A549 (cell line): ENCODE measurements at places on chromosomes 5 and 9. TPM values are rescaled to one million over a fixed set of nuclear protein-coding genes. Genes with fewer than 3 reads are reported as not detected.

- no peak for DNase-seq
These were observed 494.2 kb downstream of the ZNF608 start for GRCh38 chr5:124252191-124252638.

DNA sequence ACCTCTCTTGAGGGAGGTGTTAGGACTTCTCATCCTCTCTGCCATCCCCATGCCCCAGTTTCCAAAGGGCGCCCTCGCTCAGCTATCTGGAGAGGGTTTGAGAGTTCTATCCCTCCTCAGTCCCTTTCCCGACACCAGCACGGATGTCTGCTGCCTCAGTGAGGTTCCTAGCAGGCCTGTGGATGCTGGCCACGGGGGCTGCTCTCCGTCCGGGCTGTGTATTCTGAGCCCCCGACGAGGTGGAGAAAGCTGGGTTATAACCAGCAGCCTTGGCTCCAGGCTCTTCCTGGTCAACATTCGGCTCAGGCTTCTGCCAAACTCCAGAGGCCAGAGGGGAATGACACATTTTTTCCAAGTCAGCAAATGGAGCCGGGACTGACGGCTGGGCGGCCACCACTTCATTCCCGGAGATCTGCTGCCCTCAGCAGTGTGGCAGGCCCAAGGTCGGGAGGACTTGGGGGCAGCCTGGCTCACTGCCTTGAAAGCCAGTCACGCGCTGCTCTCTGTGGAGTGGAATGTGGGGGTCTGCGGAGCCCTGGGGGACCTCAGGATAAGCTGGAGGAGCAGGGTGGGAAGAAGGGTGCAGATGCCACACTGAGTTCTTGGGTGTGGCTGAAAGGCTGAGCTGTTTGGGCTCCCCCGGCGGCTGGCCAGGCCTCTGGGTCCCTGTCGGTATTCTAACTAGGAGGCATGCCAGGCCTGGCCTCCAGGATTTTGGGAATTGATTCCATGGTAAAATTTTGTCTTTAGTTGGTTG is 27.4 kb downstream of the PTPA start:
- DNase-seq, result no peak

GRCh38 chr5:59489551-59489950 is 404.0 kb downstream of the PDE4D start:
- DNase-seq, result no peak

Gene IL3
- not detected in 3 replicates for polyA plus RNA-seq

DNA sequence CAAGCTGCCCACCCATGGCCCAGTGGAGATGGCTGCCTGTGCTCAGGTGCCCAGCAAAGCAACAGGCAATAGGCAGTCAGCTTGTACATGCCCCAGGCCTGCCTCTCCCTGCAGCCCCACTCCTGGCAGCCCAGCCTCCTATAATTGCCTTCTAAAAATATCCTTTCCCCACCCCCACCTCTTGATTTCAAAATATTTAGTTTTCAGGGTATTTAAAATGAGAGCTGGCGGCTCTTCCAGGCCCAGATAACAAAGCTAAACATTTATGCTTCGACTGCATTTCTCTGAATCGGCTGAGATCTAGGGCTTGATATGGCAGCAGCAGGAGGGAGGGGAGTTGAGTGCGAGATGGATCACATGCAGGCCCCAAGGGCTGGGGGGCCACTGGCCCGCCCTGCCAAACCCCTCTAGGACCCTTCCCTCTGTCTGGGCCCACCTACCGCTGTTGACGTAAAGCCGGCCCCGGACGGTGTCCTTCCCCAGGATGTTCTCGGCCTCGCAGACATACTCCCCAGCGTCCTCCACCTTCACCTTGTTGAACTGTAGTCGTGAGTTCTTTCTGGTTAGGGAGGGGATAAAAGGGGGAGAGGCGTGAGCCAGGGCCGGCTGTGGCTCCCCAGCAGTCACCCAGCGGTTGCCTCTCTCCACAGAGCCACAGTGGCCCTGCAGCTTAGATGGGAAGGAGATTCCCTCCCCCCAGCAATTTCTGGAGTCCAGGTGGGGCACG is 85.0 kb downstream of the PSD2 start:
- no peak for DNase-seq

Gene CCNO
- 4.7 to 5.1 TPM (median 4.8 TPM) in 3 replicates for polyA plus RNA-seq

GRCh38 chr9:7130266-7130820 is 372.6 kb downstream of the KDM4C start:
- no peak for DNase-seq

GRCh38 chr9:511861-512260 is 297.2 kb downstream of the DOCK8 start:
- no peak for DNase-seq

- peak; percentile 33 for DNase-seq
These were observed 1.0 kb downstream of the FOCAD start for GRCh38 chr9:20684875-20685696.

GRCh38 chr9:109765278-109765677 is 14.7 kb upstream of the PALM2AKAP2 start:
- DNase-seq, result no peak

DNA sequence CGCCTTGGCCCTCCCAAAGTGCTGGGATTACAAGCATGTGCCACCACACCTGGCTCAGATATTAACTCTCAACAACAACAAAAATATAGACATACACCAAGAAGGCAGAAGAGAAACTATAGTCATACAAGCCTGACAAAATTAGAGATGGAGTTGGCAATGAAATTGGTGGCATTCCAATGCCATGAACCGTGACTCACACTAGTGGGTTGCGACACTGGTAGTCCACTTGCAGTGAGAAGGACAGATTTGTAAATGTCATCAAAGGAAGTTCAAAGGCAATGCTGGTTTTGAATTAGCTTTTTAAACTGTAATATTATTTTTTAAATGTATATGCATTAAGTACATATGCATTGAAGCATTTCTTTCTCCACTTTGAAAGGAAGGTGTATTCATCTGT is 8.5 kb upstream of the DNAJC25 start:
- DNase-seq, result peak; percentile 50

DNA sequence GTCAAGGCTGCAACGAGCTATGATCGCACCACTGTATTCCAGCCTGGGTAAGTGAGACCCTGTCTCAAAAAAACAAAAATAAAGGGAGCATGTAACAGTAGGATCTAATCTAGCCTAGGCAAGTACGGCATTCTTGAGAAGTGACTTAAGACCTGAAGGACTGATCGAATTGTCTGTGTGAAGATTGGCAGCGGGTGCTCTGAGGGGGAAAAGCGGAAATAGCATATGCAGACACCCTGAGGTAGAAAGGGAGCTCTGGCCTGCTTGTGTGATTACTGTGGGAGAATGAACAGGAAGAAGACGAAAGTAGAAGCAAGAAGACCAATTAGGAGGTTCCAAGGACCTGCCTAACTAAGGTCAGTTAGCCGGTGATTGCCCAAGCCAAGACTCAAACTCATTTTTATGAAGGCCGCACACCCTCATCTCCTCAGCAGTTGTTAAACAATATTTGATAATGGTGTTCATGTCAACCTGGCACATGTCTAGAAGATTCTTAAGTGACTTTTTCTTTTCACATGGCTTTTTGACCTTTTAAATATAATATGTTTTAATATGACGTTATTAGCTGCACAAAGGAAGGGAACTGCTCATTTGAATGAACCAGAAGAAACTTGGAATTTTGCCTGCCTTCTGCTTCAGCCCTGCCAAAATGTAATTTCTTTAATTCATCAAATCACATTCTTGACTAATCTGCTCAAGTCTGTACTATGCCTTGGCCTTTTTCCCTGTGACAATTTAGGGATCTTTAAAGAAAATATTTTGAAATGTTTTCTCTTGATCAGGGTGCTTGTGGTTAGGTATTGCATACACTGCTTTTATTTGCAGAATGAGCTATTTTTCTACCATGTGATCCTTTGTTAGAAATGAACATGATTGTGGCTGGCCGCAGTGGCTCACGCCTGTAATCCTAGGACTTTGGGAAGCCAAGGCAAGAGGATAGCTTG is 289.2 kb upstream of the DMRT1 start:
- DNase-seq, result no peak

- DNase-seq, result no peak
These were observed 13.4 kb upstream of the SLC25A51 start for GRCh38 chr9:37917313-37917731.
